ENCODE measurements at places on chromosomes 12 and 14. TPM values are rescaled to one million over a fixed set of nuclear protein-coding genes. Genes with fewer than 3 reads are reported as not detected.

- H3K4me1 ChIP-seq, result no peaks in the 10 kb centered on the region
- peak overlapping the region; percentile 79 for H3K4me3 ChIP-seq
- H3K27ac ChIP-seq, result peak overlapping the region; percentile 80
- H3K36me3 ChIP-seq, result no peaks in the 10 kb centered on the region
Observed at GRCh38 chr12:89709995-89710872, 1.6 kb upstream of the ATP2B1 start.

DNA sequence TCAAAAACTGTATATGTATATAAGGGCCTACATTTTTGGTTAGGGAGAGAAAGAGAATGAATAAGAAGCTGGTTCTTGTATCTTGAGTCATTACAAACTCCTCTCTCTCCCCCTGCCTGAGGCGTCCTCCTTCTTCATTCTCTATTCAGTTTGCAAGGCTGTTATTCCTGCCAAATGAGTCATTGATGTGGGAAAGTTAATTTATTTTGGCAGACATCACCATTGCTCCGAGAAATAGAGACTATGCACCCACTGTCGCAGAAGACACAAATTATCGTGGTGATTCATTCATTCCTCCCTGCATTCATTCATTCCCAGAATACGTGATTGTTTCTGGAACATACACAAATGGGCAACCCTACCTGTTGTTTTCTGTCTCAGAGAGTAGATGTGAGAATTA is 112.5 kb upstream of the MED13L start:
- H3K4me3 ChIP-seq, result no peak overlapping the region
- no peaks in the 10 kb centered on the region for H3K27me3 ChIP-seq
- peaks cover 21% of the 10 kb centered on the region for H3K4me1 ChIP-seq
- H3K27ac ChIP-seq, result peak overlapping the region; percentile 80

PRKD1 gene
- 12.8 TPM for total RNA-seq

ACVRL1 gene
- 5.8 TPM for total RNA-seq

Measured in IMR-90 (cell line).